ENCODE measurements at places on chromosomes 13 and 19. TPM values are rescaled to one million over a fixed set of nuclear protein-coding genes. Genes with fewer than 3 reads are reported as not detected.

The SYT3 gene
- total RNA-seq, result not detected

The UPK1A gene
- not detected for total RNA-seq

The NUP62 gene
- 26.4 TPM for total RNA-seq

The JUND gene
- total RNA-seq, result 14.2 TPM

The CALR3 gene
- total RNA-seq, result not detected

The RAB3A gene
- 2.8 TPM for total RNA-seq

The AP1M2 gene
- total RNA-seq, result not detected

The GNG7 gene
- under 0.01 TPM for total RNA-seq

The CC2D1A gene
- 3.9 TPM for total RNA-seq

The SHC2 gene
- total RNA-seq, result not detected

The CEACAM21 gene
- total RNA-seq, result not detected

The PGLYRP1 gene
- total RNA-seq, result not detected
